ENCODE measurements at places on chromosomes 5 and 9.

DNA sequence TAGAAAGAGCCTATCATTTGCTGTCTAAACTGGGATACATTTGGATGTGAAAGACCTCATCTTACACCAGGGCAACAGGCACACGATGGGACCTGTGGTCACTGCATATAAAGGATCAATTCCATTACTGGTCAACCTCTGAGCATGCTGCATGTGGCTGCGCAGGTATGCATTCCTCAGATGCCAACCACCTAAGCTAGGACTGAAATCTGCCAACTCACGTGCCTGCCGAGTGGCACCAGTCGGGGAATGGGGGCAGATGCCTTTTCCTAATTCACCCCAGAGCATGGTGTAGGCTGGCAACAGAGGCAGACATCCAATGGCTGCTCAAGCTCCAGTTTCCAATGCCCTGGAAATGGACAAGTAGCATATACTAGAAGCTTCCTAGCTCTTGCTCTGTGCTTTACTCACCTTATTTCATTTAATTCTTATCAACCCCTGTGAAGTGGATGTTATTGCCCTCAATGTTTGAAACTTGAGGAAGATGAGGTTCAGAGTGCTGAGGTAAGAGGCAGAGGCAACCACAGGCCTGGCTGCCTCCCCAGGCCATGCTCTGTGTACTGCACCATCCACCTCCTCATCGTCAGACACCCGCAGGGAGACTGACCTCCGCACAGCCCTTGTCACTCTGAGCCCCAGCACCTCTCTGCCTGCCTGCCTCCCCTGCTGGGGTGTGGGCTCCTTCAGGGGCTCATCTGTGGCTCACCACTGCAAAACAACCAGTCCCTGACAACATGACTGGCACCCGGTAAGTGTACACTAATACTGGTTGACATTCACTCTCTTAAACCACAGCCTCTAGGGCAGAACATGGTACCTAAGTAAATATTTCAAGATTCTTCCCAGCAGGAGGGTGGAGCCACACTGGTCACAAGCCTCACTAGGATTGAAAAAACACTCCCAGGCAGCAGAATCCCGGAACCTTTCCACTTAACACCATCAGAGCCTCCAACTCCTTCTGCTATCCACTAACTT is 228.5 kb downstream of the CRB2 start:
- DNase-seq, result no peak

- DNase-seq, result no peak
These were observed 80.9 kb downstream of the HMHB1 start for GRCh38 chr5:143892908-143893307.

- no peak for DNase-seq
These were observed 255.4 kb downstream of the GOLPH3 start for GRCh38 chr5:31918739-31919138.

- no peak for DNase-seq
These were observed 7.4 kb downstream of the GZMK start for GRCh38 chr5:55031492-55031891.

- no peak for DNase-seq
These were observed 727 bp downstream of the RHOBTB3 start for GRCh38 chr5:95731571-95732554.

GRCh38 chr5:179265514-179266290 is 79.6 kb downstream of the ADAMTS2 start:
- no peak for DNase-seq

- no peak for DNase-seq
These were observed 55.2 kb upstream of the SHISAL2B start for GRCh38 chr5:64634997-64635686.

GRCh38 chr9:126703002-126703865 is 89.5 kb downstream of the LMX1B start:
- DNase-seq, result no peak
